Hypothalamus (tissue), 51 donors: ENCODE measurements at places on chromosomes 5 and 9.

GRCh38 chr9:126927419-126927818 is 12.8 kb downstream of the RALGPS1 start:
- no peak for DNase-seq

- DNase-seq = no peak
Measured at GRCh38 chr9:81581986-81582385, 107.4 kb downstream of the TLE1 start.

GRCh38 chr5:133736512-133736911 is 124.2 kb upstream of the FSTL4 start:
- no peak for DNase-seq

DNA sequence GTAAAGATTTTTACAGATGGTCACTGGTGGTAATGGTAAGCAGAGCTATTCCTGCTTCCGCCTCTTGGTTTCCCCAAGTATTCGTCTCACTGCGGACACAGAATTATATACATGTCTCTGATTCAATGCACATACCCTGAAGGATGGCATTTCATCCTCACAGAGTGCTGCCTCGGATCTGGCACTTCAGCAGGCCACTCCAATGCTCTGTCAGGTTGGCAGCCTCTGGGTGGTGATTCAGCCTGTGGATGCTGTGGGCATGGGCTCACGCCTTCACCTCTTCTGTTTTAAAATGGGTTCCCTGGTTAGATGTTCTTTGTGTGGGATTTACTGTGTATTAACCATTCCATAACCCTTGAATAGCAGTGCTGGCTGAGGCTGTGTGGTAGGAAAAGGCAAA is 182.6 kb upstream of the ZNF608 start:
- no peak for DNase-seq

DNA sequence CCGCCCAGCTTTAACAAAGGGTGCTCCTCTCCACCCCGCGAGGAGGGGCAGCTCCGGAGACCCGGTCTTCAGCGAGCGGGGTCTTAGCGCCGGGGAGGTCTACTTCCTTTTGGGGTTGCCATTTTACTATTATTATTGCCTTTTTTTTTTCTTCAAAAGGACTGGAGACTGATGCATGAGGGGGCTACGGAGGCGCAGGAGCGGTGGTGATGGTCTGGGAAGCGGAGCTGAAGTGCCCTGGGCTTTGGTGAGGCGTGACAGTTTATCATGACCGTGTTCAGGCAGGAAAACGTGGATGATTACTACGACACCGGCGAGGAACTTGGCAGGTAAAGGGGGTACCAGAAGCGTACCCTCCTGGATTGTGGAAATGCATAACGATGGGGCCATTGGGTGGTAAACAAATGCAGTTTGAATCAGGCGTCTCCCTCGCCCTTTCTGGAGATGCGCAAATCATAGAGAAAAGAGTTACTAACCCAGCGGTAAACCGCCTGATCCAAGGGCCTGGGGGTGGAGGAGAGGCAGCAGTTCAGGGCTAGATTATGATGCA is 1.2 kb downstream of the DAPK1 start:
- no peak for DNase-seq

GRCh38 chr9:99307851-99308250 is 85.8 kb downstream of the SEC61B start:
- no peak for DNase-seq

DNA sequence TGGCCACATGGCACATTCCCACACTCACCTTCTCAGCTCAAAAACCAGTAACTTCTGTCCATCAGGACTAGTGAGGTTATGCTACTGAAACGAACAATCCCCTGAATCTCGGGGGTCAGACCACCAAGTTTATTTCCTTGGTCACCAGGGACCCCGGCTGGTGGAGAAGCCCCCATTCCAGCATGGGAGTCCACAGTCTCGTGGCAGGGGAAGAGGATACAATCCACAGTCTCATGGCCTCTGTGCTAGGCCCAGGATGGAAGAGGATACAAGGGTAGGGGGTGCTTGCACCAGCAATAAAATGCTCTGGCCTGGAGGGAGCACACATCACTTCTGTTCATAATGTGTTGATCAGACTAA is 7.4 kb upstream of the CARD19 start:
- no peak for DNase-seq

DNA sequence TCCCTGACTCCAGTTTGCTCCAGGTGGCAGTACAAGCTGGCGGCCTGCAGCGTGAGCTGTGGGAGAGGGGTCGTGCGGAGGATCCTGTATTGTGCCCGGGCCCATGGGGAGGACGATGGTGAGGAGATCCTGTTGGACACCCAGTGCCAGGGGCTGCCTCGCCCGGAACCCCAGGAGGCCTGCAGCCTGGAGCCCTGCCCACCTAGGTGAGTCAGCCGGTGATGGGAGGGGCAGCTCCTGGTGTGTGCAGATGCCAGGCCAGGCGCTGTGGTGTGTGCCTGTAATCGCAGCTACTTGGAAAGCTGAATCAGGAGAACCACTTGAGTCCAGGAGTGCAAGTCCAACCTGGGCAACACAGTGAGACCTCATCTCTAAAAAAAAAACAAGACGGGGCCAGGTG is 10.0 kb upstream of the CACFD1 start:
- no peak for DNase-seq

DNA sequence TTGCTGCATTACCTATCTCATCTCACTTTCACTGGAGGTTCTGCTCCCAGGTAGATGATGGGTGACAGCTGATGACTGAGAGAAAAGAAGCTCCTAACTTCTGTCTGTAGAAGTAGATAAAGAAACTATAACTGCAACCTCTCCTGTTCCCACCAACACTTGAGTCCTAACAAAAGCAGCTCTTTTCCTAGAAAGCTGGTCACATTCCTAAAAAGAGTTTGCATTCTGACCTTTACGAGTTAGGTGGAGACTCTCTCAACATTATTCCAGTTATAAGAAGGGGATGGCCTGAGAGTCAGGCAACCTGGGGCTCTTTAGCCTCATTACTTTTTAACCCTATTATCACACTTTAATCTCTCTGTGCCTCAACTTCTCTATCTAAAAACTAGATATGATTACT is 8.9 kb upstream of the PCAT7 start:
- DNase-seq = no peak

DNA sequence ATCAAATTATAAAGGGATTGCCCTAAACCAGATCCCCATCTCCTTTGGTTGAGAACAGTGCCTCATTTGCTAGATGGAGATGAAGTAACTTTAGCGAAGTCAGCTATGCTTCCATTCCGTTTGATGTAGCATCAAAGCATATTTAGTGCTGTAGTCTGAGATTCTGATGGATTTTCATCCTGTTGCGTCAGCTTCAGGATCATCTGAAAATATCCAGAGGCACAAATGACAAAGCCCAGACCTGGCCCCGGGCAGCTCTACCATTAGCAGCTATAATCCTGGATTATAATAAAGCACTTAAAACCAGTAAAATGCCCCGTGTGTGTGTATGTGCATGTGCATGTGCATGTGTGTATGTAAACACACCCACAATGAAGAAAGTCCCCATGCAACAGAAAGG is 44.7 kb downstream of the ERAP1 start:
- no peak for DNase-seq

- DNase-seq = no peak
Measured at GRCh38 chr9:81317223-81317622, 372.1 kb downstream of the TLE1 start.

DNA sequence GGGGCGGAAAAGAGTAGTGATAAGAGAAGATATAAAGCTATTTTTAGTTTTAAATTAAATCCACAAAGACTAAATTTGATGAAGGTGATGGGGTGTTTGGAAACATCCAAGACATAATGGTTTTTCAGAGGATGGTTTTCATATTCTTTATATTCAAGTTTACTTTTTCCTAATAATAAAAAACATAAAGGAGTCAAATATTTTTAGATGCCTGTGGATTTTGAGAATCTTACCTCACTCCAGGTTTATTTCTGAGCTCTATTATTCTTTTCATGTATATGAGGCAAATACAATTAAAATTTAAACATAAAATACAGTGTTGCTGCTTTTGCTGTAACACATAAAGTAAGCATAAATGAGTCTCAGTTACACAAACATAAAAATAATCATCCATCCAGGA is 22.2 kb downstream of the MRPS30 start:
- no peak for DNase-seq

DNA sequence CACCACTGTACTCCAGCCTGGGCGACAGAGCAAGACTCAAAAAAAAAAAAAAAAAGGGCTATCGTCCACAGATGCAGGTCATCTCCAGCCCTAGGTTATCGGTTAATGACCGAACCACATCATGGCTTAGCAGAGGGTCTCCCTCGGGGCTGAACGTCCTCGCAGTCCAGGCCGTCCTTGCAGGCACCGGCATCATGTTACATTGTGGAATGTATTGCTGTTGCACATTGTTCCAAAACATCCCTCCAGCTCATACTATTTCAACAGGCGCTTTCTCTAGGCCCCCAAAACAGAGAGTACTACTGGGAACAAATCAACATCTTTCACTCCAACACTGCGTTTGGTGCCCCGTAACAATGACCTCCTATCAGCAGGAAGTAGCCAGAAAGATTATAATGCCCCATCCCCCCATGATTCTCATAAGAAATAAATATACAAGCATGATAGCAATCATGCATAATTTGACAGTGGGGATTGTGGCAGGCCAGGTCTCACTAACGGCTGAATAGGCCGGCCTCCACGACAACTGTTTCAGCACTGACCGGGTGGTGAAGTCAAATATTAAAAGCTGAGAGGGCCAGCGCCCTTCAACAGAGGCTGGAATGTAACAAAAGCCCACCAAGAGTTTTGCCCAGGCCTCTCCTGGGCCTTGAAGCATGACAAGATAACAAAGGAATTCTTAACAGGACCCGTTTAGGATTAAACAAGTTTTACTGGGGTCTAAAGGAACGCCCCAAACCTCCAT is 1.1 kb upstream of the LCN9 start:
- no peak for DNase-seq

DNA sequence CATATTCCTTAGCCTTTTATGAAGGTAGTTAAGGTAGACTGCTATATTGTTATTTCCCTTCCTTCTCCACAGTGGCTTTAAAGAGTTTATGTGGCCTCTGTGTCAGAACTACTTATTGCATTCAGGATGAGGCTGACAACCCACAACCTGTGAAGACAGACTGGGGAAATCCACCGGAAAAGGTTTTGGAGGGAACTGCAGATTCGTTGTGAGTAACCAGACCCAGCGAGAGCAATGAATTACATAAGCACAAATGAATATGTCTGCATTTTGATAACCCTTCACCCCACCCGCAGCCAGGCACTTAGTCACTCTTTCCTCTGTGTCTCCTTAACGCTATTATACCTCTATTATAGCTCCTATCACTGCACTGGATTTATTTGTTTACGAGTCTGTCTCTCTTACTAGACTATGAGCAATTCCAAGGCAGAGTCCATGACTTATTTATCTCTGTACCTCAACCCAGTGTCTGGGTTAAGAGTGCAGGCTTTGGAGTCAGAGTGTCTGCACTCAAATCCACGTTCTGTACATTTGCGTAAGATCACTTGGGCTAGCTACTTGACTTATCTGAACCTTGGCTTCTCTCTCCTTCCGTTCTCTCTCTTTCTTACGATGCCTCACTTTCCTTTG is 19.2 kb downstream of the KCTD16 start:
- no peak for DNase-seq

- no peak for DNase-seq
Measured at GRCh38 chr5:56543441-56544388, 271.6 kb upstream of the MAP3K1 start.

DNA sequence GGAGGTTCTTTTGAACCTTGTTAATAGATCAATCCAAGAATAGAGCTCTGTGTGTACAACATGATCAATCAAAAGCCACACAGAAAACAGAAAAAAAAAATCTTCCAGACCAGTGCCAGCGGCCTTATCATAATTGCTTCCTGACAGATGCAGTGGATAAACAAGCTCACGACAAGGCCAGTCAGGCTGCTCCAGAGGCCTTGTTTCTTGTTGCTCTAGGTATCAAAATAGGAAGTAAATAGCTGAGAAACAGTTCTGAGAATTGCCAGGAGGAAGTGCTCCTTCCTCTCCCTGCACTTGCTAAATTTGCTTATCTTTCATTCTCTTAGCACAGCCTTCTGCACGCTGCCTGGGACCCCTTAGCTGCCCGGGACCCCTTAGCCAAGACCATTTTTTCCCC is 199.0 kb upstream of the TARS1 start:
- no peak for DNase-seq

GRCh38 chr5:177369645-177370440 is 12.1 kb downstream of the RGS14 start:
- DNase-seq = no peak

DNA sequence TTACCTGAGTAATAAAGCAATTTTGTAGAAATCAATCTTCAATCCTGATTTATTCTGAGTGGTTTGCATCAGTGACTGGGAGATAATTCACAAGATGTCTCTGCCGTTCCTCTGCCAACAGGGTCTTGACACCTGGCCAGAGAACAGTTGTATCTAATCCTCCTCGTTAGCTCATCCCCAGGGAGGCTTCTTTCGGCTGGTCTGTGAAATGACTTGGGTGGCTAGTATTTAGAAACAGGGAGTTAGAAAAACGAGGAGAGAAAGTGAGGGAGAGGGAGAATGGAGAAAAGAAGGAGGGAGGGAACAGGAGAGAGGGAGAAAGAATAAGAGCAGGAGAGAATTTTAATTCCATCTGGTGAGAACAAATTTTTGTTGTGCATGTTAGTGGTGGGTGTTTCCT is 600.2 kb upstream of the TLE4 start:
- DNase-seq = no peak

DNA sequence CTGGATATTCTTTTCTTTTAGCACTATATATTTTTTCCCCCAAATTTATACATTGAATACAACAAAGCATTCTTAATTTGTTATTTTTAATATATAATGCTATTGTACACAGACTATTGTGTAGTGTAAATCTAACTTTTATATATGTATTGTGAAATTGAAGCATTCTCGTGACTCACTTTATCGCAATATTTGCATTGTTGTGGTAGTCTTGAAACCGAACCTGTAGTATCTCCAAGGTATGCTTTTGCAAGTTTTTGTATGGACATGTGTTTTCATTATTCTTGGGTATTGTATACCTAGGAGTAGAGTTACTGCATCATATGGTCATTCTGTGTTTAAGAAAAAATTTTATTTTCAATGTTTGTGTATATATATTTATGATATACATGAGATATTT is 49.6 kb downstream of the NSD1 start:
- DNase-seq = no peak

- no peak for DNase-seq
Measured at GRCh38 chr5:5605170-5605764, 182.8 kb downstream of the ICE1 start.

DNA sequence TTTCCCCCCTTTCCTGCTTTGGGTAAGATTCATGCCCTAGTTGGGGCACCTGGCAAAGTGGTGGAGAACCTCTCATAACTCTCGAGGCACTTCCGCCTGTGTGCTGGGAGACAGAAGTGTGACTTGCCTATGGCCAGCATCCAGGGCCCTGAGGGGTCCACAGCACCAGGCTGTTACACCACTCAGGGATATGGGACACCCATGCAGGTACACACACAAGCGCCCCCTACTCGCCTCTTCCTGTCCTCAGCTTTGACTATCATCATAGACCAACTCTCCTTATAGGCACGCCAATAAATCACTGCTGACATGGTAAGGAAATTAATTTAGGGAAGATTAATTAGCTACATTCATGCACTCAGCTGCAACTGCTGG is 45.4 kb downstream of the SHB start:
- DNase-seq = no peak

GRCh38 chr5:160269017-160269416 is 39.7 kb downstream of the FABP6 start:
- DNase-seq = peak; percentile 46
